ENCODE measurements at places on chromosomes 12 and 14. TPM values are rescaled to one million over a fixed set of nuclear protein-coding genes. Genes with fewer than 3 reads are reported as not detected.

- H3K27me3 ChIP-seq, result no peaks in the 10 kb centered on the region
- H3K27ac ChIP-seq, result peak overlapping the region; percentile 62
- DNase-seq, result no peak
- H3K36me3 ChIP-seq, result no peaks in the 10 kb centered on the region
These were observed 143.5 kb upstream of the AMIGO2 start for GRCh38 chr12:47223031-47223847.

DNA sequence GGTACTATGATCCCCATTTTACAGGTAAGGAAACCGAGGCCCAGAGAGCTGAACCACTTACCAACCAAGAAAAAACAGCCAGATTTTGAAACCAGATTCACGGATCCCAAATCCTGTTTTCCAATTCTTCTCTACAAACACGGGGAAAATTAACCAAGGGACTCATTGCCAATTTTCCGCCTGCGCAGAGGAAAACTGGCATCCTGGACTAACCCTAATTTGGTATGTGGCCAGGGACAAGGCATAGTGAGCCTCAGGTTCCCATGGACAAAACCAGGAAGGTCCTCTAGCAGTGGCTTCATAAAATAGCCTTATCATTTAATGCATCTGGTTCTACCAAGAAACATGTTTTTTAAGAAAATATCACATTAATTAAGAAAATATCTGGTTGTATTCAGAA, 517.3 kb downstream of the MED13L start:
- H3K36me3 ChIP-seq, result no peaks in the 10 kb centered on the region
- no peak for DNase-seq
- H3K27ac ChIP-seq, result peak overlapping the region; percentile 93
- no peak overlapping the region for H3K4me3 ChIP-seq
- no peaks in the 10 kb centered on the region for H3K4me1 ChIP-seq

- no peak overlapping the region for H3K27ac ChIP-seq
- no peak overlapping the region for H3K4me3 ChIP-seq
- H3K36me3 ChIP-seq, result no peaks in the 10 kb centered on the region
- no peak for DNase-seq
- no peaks in the 10 kb centered on the region for H3K4me1 ChIP-seq
These were observed 2.4 kb upstream of the TRIM9 start for GRCh38 chr14:51097287-51097686.

GRCh38 chr12:70686299-70686698, 49.1 kb upstream of the PTPRB start:
- H3K27ac ChIP-seq, result no peak overlapping the region
- no peaks in the 10 kb centered on the region for H3K27me3 ChIP-seq
- no peak for DNase-seq
- no peaks in the 10 kb centered on the region for H3K4me1 ChIP-seq

DNA sequence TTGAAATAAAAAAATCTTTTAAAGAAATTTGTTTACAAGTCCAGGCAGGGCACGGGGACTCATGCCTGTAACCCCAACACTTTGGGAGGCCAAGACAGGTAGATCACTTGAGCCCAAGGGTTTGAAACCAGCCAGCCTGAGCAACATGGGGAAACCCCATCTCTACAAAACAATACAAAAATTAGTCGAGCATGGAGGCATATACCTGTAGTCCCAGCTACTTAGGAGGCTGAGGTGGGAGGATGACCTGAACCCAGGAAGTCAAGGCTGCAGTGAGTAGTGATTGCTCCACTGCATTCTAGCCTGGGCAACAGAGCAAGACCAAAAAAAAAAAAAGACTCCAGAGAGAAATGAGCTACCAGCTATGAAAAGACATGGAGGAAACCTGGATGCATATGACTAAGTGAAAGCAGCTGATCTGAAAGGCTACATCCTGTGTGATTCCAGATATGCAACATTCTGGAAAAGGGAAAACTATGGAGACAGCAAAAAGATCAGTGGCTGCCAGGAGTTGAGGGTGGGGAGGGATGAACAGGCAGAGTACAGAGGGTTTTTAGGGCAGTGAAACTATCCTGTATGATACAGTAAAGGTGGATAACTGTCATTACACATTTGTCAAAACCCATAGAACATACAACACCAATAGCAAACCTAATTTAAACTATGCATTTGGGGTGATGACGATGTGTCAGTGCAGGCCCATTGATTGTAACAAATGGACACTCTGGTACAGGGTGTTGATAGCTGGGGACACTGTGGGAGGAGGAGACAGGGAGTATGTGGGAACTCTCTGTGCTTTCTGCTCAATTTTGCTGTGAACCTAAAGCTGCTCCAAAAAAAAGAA, 59.9 kb downstream of the PRKAB1 start:
- no peak overlapping the region for H3K4me3 ChIP-seq
- no peaks in the 10 kb centered on the region for H3K36me3 ChIP-seq
- DNase-seq, result no peak
- no peaks in the 10 kb centered on the region for H3K27me3 ChIP-seq
- H3K4me1 ChIP-seq, result no peaks in the 10 kb centered on the region

- no peaks in the 10 kb centered on the region for H3K36me3 ChIP-seq
- no peak for DNase-seq
- H3K27me3 ChIP-seq, result no peaks in the 10 kb centered on the region
- no peak overlapping the region for H3K4me3 ChIP-seq
- peaks cover 8% of the 10 kb centered on the region for H3K4me1 ChIP-seq
These were observed 238.5 kb downstream of the CACNA1C start for GRCh38 chr12:2291182-2291832.

- peaks cover 4% of the 10 kb centered on the region for H3K4me1 ChIP-seq
- no peak overlapping the region for H3K27ac ChIP-seq
- no peak overlapping the region for H3K4me3 ChIP-seq
- no peaks in the 10 kb centered on the region for H3K27me3 ChIP-seq
These were observed 20.4 kb downstream of the SAV1 start for GRCh38 chr14:50647753-50648152.

DNA sequence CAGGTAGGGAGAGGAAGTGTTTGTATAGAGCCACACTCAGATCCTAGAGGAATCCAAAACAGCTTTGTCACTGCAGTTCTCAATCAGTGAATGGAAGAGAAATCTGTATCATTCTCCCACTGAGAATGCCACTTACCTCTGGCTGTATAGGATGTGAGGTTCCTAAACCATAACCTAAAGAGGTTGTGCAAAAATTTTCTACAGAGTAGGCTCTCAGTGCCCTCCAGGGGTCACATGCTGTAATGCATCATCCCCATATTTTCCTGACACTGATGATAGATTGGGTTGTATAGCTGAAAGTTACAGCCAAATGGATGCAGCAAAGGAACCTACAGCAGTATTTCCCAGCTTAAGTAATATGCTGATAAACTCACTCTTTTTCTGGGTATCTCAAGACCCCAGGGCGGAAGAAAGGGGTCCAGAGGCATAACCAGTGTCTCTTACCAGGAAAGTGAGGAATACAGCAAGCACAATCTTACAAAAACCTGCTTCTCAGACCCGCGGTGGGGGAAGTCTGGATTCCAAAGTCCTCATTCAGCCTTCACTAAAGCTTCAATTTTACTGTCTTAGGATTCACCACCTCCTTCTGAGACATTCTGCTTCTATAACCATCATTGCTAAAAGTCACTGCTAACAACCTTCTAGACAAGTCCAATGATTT, 3.8 kb downstream of the BCDIN3D start:
- no peaks in the 10 kb centered on the region for H3K36me3 ChIP-seq
- no peak overlapping the region for H3K4me3 ChIP-seq
- DNase-seq, result no peak
- H3K4me1 ChIP-seq, result peaks cover 4% of the 10 kb centered on the region
- H3K27me3 ChIP-seq, result no peaks in the 10 kb centered on the region
- H3K27ac ChIP-seq, result no peak overlapping the region

DNA sequence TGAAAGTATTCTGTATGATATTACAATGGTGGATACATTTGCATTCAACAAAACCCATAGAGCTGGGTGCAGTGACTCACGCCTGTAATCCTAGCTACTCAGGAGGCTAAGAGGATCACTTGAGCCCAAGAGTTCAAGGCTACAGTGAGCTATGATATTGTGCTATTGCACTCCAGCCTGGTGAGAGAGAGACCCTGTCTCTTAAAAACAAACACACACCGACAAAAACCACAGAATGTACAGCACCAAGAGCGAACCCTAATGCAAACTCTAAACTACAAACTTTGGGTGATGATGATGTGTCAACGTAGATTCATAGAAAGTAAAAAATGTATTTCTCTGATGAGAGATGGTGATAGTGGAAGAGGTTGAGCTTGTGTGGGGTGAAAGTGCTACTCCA, 8.6 kb downstream of the CAPRIN2 start:
- DNase-seq, result no peak
- no peaks in the 10 kb centered on the region for H3K4me1 ChIP-seq
- H3K36me3 ChIP-seq, result no peaks in the 10 kb centered on the region
- H3K27me3 ChIP-seq, result no peaks in the 10 kb centered on the region

- no peaks in the 10 kb centered on the region for H3K4me1 ChIP-seq
- DNase-seq, result peak; percentile 90
- no peaks in the 10 kb centered on the region for H3K27me3 ChIP-seq
- H3K4me3 ChIP-seq, result peak within 1 kb of the TSS; percentile 46
- H3K36me3 ChIP-seq, result no peaks in the 10 kb centered on the region
These were observed at the start of gene GPRC5A for GRCh38 chr12:12891080-12891880. TSS of gene GPRC5A (plus strand) at chr12:12891562. CDS start at chr12:12908250, 16,688 bp downstream.

DNA sequence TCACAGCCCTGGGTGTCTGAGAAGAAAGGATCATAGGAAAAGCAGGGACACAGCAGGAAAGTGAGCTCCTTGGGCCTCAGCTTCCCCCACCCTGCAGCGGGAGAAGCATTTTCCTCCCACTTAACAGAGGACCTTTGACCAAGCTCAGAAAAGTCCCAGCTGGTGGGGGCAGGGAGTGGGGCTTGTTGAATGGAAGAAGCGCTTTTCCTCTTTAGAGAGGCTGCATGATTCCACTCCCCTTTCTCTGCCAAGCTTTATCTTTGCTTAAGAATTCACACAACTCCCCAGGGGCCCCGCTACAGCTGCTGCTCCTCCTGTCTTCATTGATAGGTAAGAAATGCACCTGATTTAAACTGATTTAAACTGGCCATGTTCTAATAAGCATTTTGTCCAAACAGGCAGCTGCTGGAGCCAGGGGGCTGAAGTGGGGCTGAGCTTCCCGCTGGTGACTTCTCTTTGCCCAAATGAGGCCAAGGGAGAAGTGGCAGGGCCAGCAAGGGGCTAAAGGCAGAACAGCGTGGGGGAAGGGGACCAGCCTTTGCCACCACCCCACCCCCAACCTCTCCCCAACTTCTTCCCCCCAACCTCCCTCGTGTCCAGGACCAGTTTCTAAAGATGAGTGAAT, 1.7 kb upstream of the PAPLN start:
- no peak overlapping the region for H3K4me3 ChIP-seq
- H3K27ac ChIP-seq, result no peak overlapping the region
- no peaks in the 10 kb centered on the region for H3K27me3 ChIP-seq

GRCh38 chr12:27020761-27021160, 1.6 kb upstream of the MED21 start:
- H3K36me3 ChIP-seq, result no peaks in the 10 kb centered on the region
- no peak for DNase-seq
- H3K27me3 ChIP-seq, result no peaks in the 10 kb centered on the region
- no peaks in the 10 kb centered on the region for H3K4me1 ChIP-seq
- H3K27ac ChIP-seq, result no peak overlapping the region
- H3K4me3 ChIP-seq, result no peak overlapping the region

GRCh38 chr12:47636908-47637780, 68.7 kb downstream of the RPAP3 start:
- no peaks in the 10 kb centered on the region for H3K27me3 ChIP-seq
- H3K4me3 ChIP-seq, result no peak overlapping the region
- no peak overlapping the region for H3K27ac ChIP-seq
- no peak for DNase-seq
- H3K4me1 ChIP-seq, result no peaks in the 10 kb centered on the region

DNA sequence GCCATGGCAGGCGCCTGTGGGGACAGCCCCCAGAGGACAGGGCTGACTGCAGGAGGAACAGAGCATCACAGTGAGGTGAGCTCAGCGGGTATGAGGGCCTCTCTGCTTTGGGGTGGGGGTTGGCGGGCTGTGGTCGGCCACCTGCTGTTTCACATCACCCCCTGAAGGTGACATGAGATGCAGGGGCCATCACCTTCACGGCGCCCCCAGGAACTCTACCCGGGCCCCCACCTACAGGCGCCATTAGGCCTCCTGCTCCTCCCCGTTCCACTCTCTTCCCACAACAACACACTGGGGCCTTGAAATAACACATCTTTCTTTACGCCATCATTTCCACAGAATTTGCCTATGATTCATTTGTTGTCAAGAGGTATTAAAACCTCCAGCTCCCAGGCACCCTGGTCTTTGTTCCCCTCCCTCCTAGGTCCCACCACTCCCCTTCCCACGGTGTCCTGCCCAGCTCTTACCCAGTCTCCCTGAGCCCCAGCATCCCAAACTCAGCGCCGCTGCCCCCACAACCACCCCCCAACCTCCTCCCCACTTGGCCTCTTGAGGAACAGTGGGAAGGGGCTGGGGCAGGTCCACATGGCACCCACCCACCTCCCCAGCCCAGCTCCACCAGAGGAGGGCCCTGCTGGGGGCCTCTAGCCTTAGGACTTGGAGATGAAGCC, 12.7 kb upstream of the HDAC7 start:
- H3K36me3 ChIP-seq, result no peaks in the 10 kb centered on the region
- H3K27ac ChIP-seq, result no peak overlapping the region
- H3K27me3 ChIP-seq, result no peaks in the 10 kb centered on the region
- H3K4me3 ChIP-seq, result no peak overlapping the region
- DNase-seq, result no peak

DNA sequence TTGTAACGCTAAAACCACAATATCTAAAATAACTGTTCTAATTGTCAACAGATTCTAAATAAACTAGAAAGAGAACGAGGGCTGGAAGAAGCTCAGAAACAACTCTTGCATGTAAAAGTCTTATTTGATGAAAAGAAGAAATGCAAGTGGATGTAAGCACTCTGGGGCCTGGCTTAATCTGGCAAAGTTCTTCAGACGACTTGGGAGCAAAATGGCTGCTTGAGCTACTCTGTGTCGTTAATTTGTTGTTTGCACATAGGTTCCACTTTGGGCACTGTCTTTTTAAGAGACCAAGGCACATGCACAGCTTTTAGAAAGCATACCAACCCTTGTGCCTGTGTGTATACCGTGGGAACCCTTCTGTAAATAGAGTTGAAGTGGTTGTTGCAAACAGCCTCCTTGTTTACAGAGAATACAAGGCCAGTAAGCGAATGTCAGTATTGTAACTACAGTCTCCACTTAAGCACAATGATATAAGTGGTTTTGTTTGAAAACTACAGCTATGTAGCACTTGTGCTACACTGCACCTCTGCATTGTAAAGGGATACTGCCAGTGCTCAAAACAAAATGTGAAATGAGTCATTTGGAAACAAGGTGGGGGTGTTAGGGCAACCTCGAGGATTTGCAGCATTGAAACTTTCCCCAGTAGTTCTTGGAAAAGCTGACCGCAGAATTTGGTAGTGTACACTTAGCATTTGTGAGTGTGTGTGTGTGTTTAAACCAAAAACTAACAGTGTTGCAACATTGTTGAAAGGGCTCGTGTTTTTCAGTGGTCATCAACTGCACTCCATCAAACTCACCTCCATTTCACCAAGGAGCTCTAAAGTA, 154.3 kb downstream of the CEP83 start:
- no peaks in the 10 kb centered on the region for H3K36me3 ChIP-seq
- peak overlapping the region; percentile 2 for H3K27ac ChIP-seq
- no peaks in the 10 kb centered on the region for H3K27me3 ChIP-seq
- H3K4me3 ChIP-seq, result no peak overlapping the region

- no peak overlapping the region for H3K4me3 ChIP-seq
- H3K4me1 ChIP-seq, result no peaks in the 10 kb centered on the region
- no peak for DNase-seq
- H3K27me3 ChIP-seq, result no peaks in the 10 kb centered on the region
- peak overlapping the region; percentile 85 for H3K27ac ChIP-seq
These were observed 436.2 kb downstream of the RAD51B start for GRCh38 chr14:68255693-68256178.

Gene FAM90A1
- total RNA-seq, result not detected

Gene RESF1
- 99.6 TPM for total RNA-seq

Gene PARPBP
- total RNA-seq, result 2.3 TPM

Gene STYK1
- total RNA-seq, result 0.32 TPM

Gene OVCH1
- total RNA-seq, result 0.64 TPM
